ENCODE measurements at places on chromosomes 13 and 19.
A peak's percentile ranks its signal among the peaks of the same experiment; 100 is the strongest.

- H3K27ac ChIP-seq: peak overlapping the region; percentile 61
- peak overlapping the region; percentile 6 for H3K4me3 ChIP-seq
- H3K36me3 ChIP-seq: peaks cover 70% of the 10 kb centered on the region
- no peak for DNase-seq
- H3K4me1 ChIP-seq: no peaks in the 10 kb centered on the region
Measured at GRCh38 chr13:113979791-113980471, 6.1 kb upstream of the C13orf46 start.

GRCh38 chr19:9523885-9524474, 14.5 kb downstream of the ZNF426 start:
- H3K4me1 ChIP-seq: no peaks in the 10 kb centered on the region
- H3K27ac ChIP-seq: no peak overlapping the region
- H3K27me3 ChIP-seq: no peaks in the 10 kb centered on the region
- H3K36me3 ChIP-seq: peaks cover 10% of the 10 kb centered on the region
- no peak for DNase-seq
- no peak overlapping the region for H3K4me3 ChIP-seq

GRCh38 chr13:77351315-77351714, 24.4 kb upstream of the MYCBP2 start:
- H3K27me3 ChIP-seq: no peaks in the 10 kb centered on the region
- DNase-seq: no peak

- peaks cover 3% of the 10 kb centered on the region for H3K36me3 ChIP-seq
- H3K27ac ChIP-seq: no peak overlapping the region
- no peak for DNase-seq
Measured at GRCh38 chr13:44620057-44620456, 43.9 kb upstream of the TSC22D1 start.

DNA sequence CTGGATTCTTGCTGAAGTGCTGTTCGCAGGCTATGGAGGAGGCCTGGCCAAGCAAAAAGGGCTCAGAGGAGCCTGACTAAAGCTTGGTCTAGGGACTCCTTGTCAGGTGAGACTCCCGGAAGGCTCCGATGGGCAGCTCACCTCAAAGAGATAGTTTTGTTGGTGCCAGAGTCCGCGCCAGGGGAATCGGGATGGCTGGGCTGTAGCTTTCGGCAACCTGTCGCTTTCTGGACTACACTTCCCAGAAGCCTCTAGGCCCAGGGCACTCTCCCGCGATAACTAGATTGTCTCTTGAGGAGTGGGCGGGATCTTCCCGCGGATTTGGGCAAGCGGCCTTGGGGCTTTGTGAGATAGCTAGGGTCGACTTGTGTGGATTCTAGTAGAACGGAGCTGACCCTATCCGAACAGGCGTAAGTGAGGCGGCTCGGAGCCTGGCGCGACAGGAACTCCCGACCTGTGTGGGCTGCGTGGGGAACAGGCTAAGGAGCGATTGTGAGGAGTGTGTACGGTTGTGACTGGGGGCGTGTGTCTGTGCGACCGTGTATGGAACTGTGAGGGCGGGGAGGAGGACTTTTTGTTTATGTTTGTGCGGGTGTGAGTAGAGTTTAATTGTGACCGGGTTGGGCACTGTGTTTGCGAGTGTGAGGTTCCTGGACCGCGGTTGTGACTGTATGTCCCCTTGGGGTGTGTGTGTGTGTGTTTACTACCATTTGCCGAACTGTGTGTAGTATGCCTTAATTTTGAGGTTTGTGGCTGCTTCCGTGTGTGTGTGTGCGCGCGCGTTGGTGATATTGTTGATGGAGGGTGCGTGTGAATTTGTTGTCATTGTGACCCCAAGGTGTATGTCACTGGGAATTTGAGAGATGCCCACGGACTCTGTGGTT, at the start of gene ZNF345:
Gene ZNF345 (plus strand): TSS at position 318 of the 884 bp plus-strand sequence. CDS start 25,955 bp downstream, outside the sequence.
- H3K27ac ChIP-seq: peak within 1 kb of the TSS; percentile 87
- peak; percentile 72 for DNase-seq
- no peaks in the 10 kb centered on the region for H3K27me3 ChIP-seq
- H3K36me3 ChIP-seq: peaks cover 19% of the 10 kb centered on the region
- H3K4me3 ChIP-seq: no peak within 1 kb of the TSS
- peaks cover 13% of the 10 kb centered on the region for H3K4me1 ChIP-seq

DNA sequence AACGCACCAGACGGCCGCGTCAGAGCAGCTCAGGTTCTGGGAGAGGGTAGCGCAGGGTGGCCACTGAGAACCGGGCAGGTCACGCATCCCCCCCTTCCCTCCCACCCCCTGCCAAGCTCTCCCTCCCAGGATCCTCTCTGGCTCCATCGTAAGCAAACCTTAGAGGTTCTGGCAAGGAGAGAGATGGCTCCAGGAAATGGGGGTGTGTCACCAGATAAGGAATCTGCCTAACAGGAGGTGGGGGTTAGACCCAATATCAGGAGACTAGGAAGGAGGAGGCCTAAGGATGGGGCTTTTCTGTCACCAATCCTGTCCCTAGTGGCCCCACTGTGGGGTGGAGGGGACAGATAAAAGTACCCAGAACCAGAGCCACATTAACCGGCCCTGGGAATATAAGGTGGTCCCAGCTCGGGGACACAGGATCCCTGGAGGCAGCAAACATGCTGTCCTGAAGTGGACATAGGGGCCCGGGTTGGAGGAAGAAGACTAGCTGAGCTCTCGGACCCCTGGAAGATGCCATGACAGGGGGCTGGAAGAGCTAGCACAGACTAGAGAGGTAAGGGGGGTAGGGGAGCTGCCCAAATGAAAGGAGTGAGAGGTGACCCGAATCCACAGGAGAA, 1.9 kb downstream of the PPP1R12C start:
- H3K4me3 ChIP-seq: peak overlapping the region; percentile 94
- DNase-seq: no peak
- H3K36me3 ChIP-seq: peaks cover 20% of the 10 kb centered on the region
- H3K4me1 ChIP-seq: peaks cover 35% of the 10 kb centered on the region
- no peaks in the 10 kb centered on the region for H3K27me3 ChIP-seq

GRCh38 chr13:94765814-94766213, 53.5 kb upstream of the SOX21 start:
- H3K4me1 ChIP-seq: no peaks in the 10 kb centered on the region
- H3K27me3 ChIP-seq: peaks cover 10% of the 10 kb centered on the region
- no peak overlapping the region for H3K27ac ChIP-seq
- no peak for DNase-seq

Data from central memory CD8-positive, alpha-beta T cell (primary cell).